Liver (tissue), 10 donors: ENCODE measurements at places on chromosomes 11 and 22. TPM values are rescaled to one million over a fixed set of nuclear protein-coding genes. Genes with fewer than 3 reads are reported as not detected.

MMP10 gene
- not detected for total RNA-seq

DDIAS gene
- 8.4 TPM for total RNA-seq

FADS3 gene
- 13.6 TPM for total RNA-seq

TTLL12 gene
- 43.9 TPM for total RNA-seq

MMP7 gene
- total RNA-seq: not detected

TREH gene
- 0.50 TPM for total RNA-seq

MRGPRF gene
- 1.9 TPM for total RNA-seq

NEU3 gene
- total RNA-seq: 9.5 TPM

TRIM49D1 gene
- not detected for total RNA-seq

CCDC179 gene
- total RNA-seq: not detected

HSPA8 gene
- total RNA-seq: 1,425 TPM

- DNase-seq: no peak
Observed at GRCh38 chr11:112878033-112878601, 83.1 kb upstream of the NCAM1 start.

DNA sequence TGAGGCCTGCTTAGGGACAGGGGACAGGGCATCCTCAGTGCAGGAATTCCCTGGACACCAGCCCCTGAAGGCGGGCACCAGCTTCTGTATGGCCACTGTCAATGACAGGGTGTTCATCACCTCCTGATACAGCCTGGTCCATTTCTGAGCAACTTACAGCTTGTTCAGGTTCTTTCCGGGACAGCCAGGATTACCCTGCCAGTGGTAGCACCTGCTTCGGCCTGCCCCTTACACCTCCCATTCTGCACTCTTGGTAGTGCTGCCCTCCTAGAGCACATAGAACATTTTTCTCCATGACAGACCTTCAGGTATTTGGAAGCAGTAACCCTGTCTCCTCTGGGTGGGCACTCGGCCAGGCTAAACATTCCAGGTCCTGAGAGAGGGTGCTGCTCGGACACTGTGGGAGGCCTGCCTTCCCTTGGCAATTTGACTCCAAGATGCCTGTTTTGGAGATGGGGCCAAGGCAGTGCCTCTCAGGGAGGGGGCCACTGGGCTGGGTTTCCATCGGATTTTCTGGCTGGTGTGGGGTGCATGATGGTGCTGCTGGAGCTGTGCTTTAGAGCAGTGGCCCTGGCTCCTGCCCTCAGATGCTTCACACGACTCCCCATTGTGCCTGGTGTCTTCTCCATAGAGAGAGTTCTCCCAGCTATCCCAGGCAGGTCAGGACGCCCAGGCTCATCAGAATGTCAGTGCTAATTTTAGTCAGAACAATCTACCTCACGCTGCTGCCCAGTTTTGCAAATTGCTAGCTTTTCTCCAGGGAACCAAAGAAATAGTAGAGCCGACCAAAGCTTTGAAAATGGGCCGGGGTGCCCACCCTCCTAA lies 1.2 kb downstream of the GAL3ST3 start:
- no peak for DNase-seq

DNA sequence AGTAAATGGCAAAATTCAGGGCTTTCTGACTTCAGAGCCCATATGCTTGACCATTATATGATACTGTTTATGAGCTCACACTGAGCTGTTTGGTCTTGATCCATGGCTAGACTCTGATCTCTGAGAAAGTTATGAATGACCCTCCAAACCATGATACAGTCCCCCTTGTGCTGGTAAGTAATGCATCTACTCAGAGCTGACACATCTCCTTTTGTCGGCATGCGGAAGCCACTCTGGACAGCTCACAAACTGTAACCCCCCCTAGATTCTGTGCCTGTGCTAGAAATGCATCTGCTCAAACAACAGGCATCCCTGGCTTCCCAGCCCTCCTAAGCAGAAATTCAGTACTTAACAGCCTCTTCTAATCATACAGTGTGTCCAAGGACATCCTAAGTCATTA lies 150.8 kb upstream of the RAG2 start:
- no peak for DNase-seq

GRCh38 chr11:1485504-1485885 lies 1.1 kb downstream of the MOB2 start:
- no peak for DNase-seq

- no peak for DNase-seq
Observed at GRCh38 chr11:70226967-70227366, 23.9 kb downstream of the FADD start.

DNA sequence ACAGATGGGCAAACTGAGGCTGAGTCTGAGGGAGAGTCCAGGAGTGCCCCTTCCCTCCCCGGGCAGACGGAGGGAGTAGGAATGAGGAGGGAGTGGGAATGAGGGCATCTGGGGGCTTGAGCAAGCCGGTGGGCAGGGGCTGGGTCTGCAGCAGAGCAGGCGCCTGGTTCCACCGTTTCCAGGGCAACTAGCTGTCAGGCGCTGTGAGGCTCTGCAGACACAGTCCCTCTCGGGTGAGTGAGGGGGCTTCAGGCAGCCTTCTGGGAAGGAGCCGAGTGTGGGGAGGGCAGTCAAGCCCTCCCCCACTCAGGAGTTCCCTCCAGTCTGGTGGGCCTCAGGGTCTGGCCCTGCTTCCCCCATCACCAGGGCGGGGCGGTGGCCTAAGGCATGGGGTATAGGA lies 19.0 kb downstream of the TMEM258 start:
- DNase-seq: no peak

- DNase-seq: no peak
Observed at GRCh38 chr11:4713241-4713640, 8.7 kb downstream of the MMP26 start.

- no peak for DNase-seq
Observed at GRCh38 chr11:111829185-111829968, 42.0 kb downstream of the ALG9 start.

DNA sequence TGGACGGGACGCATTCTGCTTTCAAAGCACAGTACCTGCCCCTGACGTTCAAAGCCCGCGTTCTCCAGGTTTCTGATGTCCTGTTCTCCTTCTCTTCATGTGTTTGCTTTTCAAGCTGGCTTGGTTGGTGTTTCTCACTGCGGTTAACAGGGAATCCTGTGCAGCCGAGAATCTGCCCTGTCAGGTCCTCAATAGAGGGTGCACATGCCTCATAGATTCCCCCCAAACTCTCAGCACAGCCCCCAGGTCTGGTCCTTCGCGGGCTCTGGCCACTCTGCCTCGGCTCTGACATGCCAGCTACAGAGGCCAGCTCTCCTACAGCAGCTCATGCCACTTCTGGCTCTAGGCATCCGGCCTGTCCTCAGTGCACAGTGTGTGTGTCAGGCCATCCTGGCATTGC lies 1343.8 kb downstream of the TBC1D22A start:
- DNase-seq: peak; percentile 24

DNA sequence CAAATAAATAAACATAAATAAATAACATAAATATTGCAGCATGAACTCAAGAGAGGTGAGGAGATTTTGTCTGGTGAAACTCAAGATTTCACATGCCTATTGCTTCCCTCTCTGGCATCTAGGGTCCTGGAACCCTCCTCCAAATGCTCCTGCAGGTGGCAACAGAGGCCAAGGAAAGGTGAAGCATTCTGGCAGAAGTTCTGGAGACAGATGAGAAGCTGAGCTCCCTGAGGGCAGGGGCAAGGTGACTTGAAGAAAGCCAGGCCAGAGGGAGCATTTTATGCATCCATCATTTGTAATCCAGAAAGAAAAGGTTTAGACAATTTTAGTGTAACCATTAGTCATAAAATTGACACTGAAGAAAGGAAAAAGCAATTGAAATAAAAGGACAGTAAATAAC lies 64.9 kb downstream of the ENDOD1 start:
- DNase-seq: peak; percentile 70

DNA sequence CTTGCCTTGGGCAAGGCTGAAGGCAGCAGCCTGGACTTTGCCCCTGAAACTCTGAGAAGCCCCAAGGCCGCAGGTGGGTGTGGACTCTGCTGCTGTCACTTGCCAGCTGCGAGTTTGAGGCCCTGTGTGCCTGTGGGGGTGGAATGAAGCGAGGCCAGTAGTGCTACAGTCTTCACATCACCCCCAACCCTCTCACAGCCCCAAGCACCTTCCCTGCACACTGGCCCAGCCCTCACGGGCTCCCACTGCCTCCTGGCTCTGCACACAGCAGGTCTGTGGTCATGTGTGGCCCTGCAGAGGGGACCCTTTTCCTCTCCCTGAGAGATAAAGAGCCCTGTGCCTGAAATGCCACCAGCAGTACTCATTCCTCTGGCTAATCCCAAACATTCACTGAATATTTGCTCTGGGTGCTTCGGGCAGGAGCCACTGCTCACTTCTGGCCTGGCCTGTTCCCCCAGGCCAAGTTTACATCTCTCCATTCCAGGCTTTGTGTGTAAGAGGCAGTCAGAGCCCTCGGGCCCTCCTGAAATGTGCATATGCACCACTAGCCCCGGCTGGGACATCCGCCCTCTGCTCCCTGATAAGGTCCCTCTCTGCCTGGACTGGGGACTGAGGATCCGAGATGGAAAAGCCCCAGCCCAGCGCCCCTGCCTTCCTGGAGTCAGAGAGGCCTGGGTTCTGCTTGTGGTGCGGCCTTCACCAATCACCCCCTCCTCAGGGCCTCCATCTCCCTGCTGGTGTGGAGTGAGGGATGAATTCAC lies 17.7 kb downstream of the MGAT3 start:
- DNase-seq: no peak

GRCh38 chr22:43273902-43274484 lies 69.2 kb downstream of the SCUBE1 start:
- DNase-seq: peak; percentile 43

- no peak for DNase-seq
Observed at GRCh38 chr11:102177974-102178631, 67.9 kb downstream of the YAP1 start.

DNA sequence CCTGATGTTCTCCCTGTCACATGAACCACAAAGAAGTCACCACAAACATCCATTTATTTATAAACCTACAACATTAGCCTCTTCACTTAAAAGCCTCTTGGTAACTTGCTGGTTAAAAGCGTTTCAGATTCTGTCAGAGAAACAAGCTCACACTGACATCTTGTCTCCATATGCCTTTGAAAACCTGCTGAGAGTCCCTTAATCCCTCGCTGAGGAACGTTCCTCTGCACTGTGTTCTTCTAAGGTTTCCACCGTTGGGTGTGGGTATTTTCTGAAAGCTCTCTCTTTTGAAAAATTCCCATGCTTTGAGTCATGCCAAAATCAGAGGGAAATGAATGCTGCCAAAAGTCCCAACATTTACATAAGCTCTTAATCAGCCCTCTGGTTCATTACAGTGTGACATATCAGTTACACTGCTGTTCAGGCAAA lies 149.8 kb downstream of the CCDC34 start:
- DNase-seq: no peak

DNA sequence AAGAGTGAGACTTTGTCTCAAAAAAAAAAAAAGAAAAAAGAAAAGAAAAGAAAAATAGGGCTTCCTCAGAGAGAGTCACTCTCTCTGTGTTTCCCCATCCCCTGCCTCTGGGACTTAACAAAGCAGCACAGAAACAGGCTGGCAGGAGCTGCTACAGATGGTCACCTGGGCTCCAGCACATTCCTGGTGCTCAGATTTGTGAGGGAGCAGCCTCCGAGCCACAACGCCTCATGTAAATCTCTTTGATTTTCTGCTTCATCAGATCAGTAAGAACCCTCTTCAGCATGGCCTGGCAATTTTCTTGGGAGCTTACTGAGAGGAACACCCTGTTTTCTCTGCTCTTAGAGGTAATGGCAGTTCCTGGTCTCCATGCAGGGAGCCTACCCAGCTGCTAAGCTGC lies 15.2 kb upstream of the LDHA start:
- DNase-seq: no peak

GRCh38 chr11:113906516-113906915 lies 1.9 kb downstream of the HTR3B start:
- no peak for DNase-seq
